ENCODE measurements at places on chromosomes 1 and 21. TPM values are rescaled to one million over a fixed set of nuclear protein-coding genes. Genes with fewer than 3 reads are reported as not detected.

Gene C1orf87
- total RNA-seq: not detected

GRCh38 chr1:244395965-244396364 lies 55.7 kb downstream of the ADSS2 start:
- no peaks in the 10 kb centered on the region for H3K4me1 ChIP-seq
- H3K36me3 ChIP-seq: no peaks in the 10 kb centered on the region
- H3K4me3 ChIP-seq: no peak overlapping the region
- DNase-seq: no peak
- no peak overlapping the region for H3K27ac ChIP-seq

Gene OR10J5
- not detected for total RNA-seq

GRCh38 chr21:37587203-37587602 lies 220.6 kb downstream of the DYRK1A start:
- no peak for DNase-seq
- no peak overlapping the region for H3K27ac ChIP-seq
- no peaks in the 10 kb centered on the region for H3K36me3 ChIP-seq
- no peaks in the 10 kb centered on the region for H3K4me1 ChIP-seq
- no peak overlapping the region for H3K4me3 ChIP-seq
- no peaks in the 10 kb centered on the region for H3K27me3 ChIP-seq

Gene DSCAM
- total RNA-seq: 0.18 TPM

DNA sequence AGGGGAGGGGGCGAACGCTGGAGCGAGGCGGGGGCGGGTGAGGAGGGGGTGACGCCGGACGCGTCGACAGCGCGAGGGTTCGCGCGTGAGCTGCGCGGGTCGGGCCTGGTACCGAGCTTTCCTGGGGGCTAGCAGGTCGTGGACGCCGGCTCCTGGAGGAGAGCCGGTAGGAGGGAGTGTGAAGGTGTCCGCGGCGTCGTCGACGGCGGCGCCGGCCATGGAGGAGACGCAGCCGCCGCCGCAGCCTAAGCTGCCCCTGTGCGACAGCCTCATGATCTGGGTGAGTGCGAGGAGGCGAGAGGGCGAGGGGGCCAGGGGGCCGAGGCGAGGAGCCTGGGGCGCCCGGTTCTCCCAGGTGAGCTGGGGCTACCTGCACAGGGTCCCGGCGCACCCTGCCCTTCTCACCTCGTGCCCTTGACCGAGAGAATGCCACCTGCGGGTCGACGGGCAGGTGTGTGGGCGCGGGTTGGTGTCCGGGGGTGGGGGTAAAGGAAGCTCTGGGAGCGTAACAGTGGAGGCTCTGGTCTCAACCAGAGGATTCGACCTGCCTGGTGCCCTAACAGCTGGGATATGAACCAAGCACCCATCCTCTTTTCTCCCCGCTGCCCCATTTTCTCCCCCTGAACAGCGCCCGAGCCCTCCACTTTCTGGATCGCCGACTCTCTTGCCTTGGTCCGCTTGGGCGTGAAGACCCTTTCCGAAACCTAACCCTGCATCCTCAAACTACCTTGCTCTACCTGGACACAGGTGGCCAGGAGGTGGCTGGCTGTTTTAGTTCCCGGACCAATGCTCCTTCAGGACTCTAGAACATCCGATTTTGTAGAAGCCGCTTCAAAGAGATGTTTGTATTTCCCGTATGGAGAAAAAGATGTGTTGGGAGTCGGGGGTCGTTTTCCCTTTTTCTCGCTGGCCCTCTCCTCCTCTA lies at the start of gene HOOK1:
HOOK1 (plus strand) TSS at position 49 of the 925 bp plus-strand sequence; CDS start at position 218, 169 bp downstream.
- H3K27ac ChIP-seq: no peak within 1 kb of the TSS
- no peak for DNase-seq
- H3K4me1 ChIP-seq: no peaks in the 10 kb centered on the region
- no peaks in the 10 kb centered on the region for H3K36me3 ChIP-seq
- H3K27me3 ChIP-seq: peaks cover 28% of the 10 kb centered on the region
- no peak within 1 kb of the TSS for H3K4me3 ChIP-seq

DNA sequence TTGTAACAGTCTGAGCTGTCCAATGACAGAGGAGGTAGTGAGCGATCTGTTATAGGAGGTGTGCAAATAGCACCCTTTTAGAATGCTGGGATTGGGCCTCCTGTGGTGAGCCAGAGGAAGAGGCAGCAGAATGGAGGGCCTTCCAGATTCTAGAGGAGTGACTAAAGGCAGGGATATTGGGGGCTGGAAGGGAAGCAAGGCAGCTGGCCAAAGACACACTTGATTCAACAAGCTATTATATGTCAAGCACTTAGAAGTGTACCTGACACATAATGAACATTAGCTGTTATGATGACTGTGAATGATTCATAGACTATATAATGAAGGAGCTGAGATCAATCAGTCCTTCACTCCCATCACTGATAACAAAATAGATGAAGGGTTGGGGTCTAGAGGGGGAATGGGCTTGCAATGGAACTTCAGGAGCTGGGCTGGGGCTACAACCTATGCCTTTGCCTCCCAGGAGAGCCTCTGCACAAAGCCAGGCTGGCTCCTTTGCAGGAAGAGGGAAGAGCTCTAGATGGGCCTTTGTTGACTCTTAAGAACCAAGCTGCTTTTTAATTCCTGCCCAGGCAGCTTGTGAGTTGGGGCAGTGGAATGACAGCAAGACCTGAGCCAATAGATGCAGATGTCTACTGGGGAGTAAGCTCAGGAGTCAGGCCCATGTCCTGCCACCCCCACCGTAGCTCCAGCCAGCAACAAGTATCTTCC lies 2.3 kb upstream of the MKNK1 start:
- H3K4me1 ChIP-seq: peaks cover 5% of the 10 kb centered on the region
- H3K27me3 ChIP-seq: no peaks in the 10 kb centered on the region
- H3K27ac ChIP-seq: no peak overlapping the region
- peak; percentile 32 for DNase-seq
- no peak overlapping the region for H3K4me3 ChIP-seq

GRCh38 chr1:41578712-41579335 lies 94.3 kb upstream of the EDN2 start:
- no peak overlapping the region for H3K27ac ChIP-seq
- no peak for DNase-seq
- no peak overlapping the region for H3K4me3 ChIP-seq
- peaks cover 12% of the 10 kb centered on the region for H3K4me1 ChIP-seq
- no peaks in the 10 kb centered on the region for H3K27me3 ChIP-seq

Gene ASH1L
- total RNA-seq: 31.1 TPM

Gene NEGR1
- 7.4 TPM for total RNA-seq

Gene OVAAL
- total RNA-seq: not detected

DNA sequence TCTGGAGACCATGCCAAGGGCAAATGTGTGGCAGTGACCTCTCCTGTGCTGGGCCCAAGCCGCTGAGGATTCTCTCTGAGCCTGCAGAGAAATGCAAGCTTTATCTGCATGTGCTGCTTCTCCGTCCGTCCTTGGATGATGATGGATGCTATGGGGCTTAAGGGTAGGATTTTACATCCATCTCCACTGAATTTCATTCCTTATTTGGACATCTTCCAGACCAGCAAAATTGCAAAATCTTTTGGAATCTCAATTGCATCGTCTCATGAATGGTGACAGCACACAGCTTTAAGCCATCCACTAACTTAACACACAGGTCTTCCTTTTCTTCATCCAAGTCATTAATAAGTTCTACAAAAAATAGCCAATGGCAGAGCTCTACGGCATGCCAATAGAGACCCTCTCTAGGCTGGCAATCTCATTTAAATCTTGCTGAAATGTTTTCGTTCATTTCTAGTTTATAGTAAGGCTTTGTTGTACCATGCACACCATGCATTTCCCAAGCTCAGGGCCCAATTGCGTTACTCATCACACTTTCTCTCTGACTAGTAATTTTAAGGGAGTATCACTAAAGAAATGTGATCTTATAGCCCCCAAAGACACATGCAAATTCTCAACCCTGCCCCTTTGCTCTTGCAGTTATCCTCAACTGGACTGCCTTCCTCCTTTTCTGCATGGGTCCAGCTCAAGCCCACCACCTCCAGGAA lies 11.1 kb downstream of the BATF3 start:
- no peak for DNase-seq
- peaks cover 3% of the 10 kb centered on the region for H3K27me3 ChIP-seq
- no peak overlapping the region for H3K4me3 ChIP-seq
- H3K27ac ChIP-seq: no peak overlapping the region

Gene FALEC
- 0.43 TPM for total RNA-seq

- DNase-seq: peak; percentile 22
- no peak overlapping the region for H3K27ac ChIP-seq
Observed at GRCh38 chr1:45348020-45348419, 7.8 kb upstream of the MUTYH start.

DNA sequence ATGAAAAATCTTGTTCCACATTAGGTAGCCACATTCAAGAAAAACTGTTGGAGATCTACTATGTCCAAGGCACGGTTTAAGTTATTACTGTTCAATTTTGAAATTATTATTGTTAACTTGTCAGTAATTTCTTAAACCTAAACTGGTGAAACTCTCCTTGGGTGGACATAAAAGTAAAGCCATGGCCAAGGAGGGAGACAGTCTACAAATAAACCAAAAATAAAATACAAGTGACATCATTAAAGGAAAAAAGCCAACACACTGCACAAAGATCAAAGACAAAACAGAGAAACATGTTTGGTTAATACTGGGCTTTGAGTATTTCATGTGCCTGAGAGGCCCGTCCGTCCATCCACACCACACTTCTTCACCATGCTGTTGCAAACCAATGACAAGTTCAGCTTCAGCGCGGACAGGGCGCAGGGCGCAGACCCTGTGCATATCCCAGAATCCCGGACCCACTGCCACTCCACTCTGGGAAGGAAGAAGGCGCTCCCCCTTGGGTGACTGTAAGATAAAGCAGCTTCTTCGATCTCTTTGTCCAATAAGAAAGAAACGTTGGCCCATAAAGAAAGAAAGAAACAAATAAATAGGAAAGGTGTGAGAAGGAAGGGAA lies 918 bp upstream of the RASAL2 start:
- H3K4me1 ChIP-seq: peaks cover 25% of the 10 kb centered on the region
- peak overlapping the region; percentile 90 for H3K4me3 ChIP-seq
- peak overlapping the region; percentile 76 for H3K27ac ChIP-seq
- no peaks in the 10 kb centered on the region for H3K36me3 ChIP-seq

Gene KIAA1614
- total RNA-seq: 0.96 TPM

GRCh38 chr1:44559330-44559729 lies 115.0 kb downstream of the TMEM53 start:
- no peak overlapping the region for H3K4me3 ChIP-seq
- no peaks in the 10 kb centered on the region for H3K36me3 ChIP-seq
- H3K27me3 ChIP-seq: peaks cover 6% of the 10 kb centered on the region
- no peak for DNase-seq
- H3K4me1 ChIP-seq: peaks cover 9% of the 10 kb centered on the region

GRCh38 chr1:66628926-66629325 lies 95.0 kb downstream of the SGIP1 start:
- no peak overlapping the region for H3K27ac ChIP-seq
- no peaks in the 10 kb centered on the region for H3K36me3 ChIP-seq
- DNase-seq: no peak

GRCh38 chr21:16865632-16866031 lies 647.2 kb upstream of the CXADR start:
- no peak overlapping the region for H3K27ac ChIP-seq
- H3K27me3 ChIP-seq: no peaks in the 10 kb centered on the region
- no peaks in the 10 kb centered on the region for H3K36me3 ChIP-seq
- no peak for DNase-seq
- H3K4me1 ChIP-seq: no peaks in the 10 kb centered on the region

Gene ESRRG
- total RNA-seq: 0.79 TPM

DNA sequence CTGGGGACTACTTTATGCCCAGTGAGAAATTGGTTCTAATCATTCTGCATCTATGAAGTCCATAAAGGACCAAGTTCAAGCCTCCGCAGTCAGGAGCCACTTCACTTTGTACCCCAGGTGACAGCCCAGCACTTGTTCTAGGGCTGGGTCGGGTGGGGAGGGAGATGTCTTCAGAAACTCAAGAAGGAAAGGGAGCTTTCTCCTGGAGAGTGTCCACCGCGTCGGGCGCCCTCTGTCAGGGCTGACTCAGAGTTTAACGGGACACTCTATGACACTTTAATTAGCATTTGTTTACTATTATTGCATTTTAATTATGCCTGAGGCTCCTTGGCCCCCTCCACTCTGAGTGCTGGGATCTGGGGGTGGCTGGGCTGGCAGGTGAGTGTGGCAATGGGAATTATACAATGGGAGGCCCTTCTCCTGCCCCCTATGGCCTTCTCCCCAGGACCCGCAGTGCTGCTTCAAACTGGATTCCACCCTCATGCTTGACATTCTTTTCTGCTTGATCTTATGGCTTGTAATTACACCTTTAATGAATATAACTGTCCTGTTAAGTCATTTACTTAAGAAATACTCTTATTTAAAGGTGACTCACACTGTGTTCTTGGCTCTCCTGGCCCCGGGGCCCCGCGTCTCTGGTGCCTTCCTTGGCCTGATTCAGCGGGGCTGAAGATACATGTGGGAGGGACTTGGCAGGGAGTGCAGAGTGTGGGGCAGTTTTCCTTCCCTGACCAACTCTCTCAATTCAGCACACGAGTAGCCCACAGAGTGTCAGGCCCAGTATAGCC lies 136.6 kb downstream of the PLXNA2 start:
- no peak overlapping the region for H3K4me3 ChIP-seq
- H3K27me3 ChIP-seq: no peaks in the 10 kb centered on the region
- H3K27ac ChIP-seq: no peak overlapping the region
- no peaks in the 10 kb centered on the region for H3K36me3 ChIP-seq
- DNase-seq: peak; percentile 74

Gene FAM43B
- total RNA-seq: 0.27 TPM

- H3K4me3 ChIP-seq: no peak overlapping the region
- H3K36me3 ChIP-seq: no peaks in the 10 kb centered on the region
- peaks cover 28% of the 10 kb centered on the region for H3K27me3 ChIP-seq
- DNase-seq: no peak
Observed at GRCh38 chr1:30707412-30708360, 15.7 kb downstream of the MATN1 start.

Gene SH2D1B
- not detected for total RNA-seq

DNA sequence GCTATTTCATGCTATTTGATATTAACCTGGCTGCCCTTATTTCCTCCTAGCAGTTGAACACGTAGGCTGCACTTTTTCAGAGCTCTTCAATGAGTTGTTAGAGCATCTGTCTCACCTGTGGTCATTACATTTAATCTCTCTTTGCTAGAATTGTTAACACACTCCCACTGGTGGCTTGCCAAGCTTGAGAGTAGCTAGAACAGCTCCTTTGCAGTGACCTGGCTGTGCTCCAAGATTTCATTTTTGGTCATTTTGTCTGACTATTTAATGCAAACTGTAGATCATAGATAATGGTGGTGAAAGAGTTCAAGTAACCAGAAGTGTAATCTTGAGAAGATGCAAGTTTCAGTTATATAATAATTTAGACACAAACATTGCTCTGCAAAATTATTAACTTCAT lies 105.6 kb downstream of the LRRC7 start:
- no peak overlapping the region for H3K27ac ChIP-seq
- no peaks in the 10 kb centered on the region for H3K4me1 ChIP-seq
- H3K27me3 ChIP-seq: no peaks in the 10 kb centered on the region
- no peaks in the 10 kb centered on the region for H3K36me3 ChIP-seq
- no peak overlapping the region for H3K4me3 ChIP-seq
- DNase-seq: no peak

GRCh38 chr1:242208021-242208420 lies 209.1 kb upstream of the MAP1LC3C start:
- no peak for DNase-seq
- H3K27me3 ChIP-seq: no peaks in the 10 kb centered on the region
- H3K36me3 ChIP-seq: no peaks in the 10 kb centered on the region
- no peaks in the 10 kb centered on the region for H3K4me1 ChIP-seq
- no peak overlapping the region for H3K27ac ChIP-seq

GRCh38 chr1:3030663-3031381 lies 9.6 kb downstream of the ACTRT2 start:
- no peak overlapping the region for H3K27ac ChIP-seq
- H3K4me1 ChIP-seq: no peaks in the 10 kb centered on the region
- no peaks in the 10 kb centered on the region for H3K27me3 ChIP-seq
- H3K4me3 ChIP-seq: no peak overlapping the region
- H3K36me3 ChIP-seq: no peaks in the 10 kb centered on the region

GRCh38 chr1:7257225-7257624 lies 472.0 kb downstream of the CAMTA1 start:
- peaks cover 12% of the 10 kb centered on the region for H3K4me1 ChIP-seq
- H3K27me3 ChIP-seq: no peaks in the 10 kb centered on the region
- no peaks in the 10 kb centered on the region for H3K36me3 ChIP-seq
- DNase-seq: no peak
- H3K27ac ChIP-seq: no peak overlapping the region

All from astrocyte (in vitro differentiated cells and primary cell).